ENCODE measurements at places on chromosomes 13 and 19.

DNA sequence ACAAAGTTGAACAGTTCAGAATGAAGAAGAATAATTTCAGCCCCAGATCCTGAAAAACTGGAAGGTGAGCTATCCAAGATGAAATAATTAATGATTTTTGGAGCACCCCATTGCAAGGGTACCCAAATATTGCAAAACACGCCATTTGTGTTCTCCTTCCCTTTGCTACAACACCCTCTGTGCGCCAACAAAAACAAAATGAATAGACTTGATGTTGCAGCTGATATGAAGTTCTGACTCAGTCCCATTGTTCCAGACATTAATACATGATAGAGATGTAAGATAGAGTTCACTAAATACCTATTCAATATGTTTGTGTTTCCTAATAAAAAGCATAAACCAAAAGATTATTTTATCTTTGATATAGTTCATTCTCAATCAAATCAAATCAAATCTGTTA lies 287.5 kb upstream of the SOX21 start:
- DNase-seq = no peak

DNA sequence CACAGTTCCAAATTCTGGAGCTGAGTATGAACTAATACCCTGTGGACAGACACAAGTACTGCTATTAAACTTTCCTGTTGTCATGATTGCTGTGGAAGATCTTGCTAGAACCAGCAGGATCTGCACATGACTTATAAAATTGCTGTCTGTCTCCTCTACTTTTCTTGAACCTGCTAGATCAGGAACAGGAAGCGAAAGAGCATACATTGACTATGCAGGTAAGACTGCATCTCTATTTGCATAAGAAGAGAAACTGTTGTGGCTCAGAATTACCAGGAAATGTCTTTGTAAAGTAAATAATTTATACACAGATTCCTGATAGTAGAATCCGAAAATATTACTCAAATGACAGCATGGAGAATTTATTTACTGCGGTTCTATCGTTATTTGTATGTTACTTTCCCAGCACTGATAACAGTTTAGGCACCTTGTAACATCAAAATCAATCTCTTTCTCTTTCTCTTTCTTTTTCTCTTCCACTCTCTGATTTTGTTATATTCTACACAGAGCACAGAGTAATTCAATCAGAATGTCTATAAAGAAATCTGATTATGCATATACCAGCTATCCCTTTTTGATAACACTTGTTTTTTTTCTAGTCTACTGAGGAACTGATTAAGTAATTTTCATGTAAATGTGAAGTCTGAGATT lies 226.5 kb downstream of the MYO16 start:
- no peak for DNase-seq

DNA sequence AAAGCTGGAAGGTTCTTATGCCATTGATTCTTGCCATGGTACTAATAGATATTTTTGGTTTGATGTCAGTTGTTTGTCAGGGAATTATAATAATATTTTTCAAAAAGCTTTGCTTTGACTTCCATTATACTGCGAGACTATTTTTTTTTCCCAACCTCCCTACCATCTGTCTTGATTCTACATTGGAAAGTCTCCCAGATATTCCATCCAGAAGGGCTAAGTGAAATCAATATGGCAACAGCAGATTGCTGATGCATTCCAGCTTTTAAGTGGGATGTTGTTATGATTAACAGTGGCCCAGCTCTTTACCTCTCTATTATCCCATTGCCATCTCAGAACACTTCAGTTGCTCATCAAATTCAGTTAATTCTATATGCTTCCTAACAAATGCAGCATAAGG lies 247.4 kb downstream of the OXGR1 start:
- DNase-seq = no peak

DNA sequence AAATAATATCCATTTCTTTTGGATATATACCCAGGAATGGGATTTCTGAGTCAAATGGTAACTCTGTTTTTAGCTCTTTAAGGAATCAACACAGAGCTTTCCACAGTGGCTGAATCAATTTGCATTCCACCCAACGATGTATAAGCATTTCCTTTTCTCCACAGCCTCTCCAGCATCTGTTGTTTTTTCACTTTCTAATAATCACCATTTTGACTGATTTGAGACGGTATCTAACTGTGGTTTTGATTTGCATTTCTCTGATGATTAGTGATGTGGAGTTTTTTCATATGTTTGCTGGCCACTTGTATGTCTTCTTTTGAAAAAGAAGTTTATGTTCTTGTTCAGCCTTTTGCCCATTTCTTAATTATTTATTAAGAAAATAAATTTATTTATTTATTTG lies 352.2 kb upstream of the OBI1 start:
- no peak for DNase-seq

GRCh38 chr13:92901739-92902138 lies 324.9 kb upstream of the GPC6 start:
- DNase-seq = no peak

- no peak for DNase-seq
Measured at GRCh38 chr19:55423225-55424005, 15.8 kb upstream of the UBE2S start.

DNA sequence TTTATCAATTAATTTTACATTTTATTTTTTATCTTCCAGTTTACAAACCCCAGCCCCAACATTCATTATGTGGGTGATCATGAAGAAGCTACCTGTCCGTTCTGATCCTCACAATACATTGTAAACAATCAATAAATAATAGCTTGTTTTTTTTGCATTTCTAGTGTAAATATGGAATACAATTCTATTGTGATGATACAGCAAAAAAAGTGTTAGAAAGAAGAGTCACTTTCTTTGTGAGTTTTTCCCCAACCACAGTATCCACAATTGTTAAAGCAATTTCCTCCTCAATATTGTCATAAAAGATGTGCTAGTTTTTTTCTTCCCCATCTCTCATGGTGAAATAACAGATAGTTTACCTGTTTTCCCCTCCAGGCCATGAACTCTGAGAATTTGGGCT lies 30.3 kb upstream of the ZNF835 start:
- no peak for DNase-seq

- no peak for DNase-seq
Measured at GRCh38 chr13:110869805-110870706, 44.8 kb downstream of the ANKRD10 start.

DNA sequence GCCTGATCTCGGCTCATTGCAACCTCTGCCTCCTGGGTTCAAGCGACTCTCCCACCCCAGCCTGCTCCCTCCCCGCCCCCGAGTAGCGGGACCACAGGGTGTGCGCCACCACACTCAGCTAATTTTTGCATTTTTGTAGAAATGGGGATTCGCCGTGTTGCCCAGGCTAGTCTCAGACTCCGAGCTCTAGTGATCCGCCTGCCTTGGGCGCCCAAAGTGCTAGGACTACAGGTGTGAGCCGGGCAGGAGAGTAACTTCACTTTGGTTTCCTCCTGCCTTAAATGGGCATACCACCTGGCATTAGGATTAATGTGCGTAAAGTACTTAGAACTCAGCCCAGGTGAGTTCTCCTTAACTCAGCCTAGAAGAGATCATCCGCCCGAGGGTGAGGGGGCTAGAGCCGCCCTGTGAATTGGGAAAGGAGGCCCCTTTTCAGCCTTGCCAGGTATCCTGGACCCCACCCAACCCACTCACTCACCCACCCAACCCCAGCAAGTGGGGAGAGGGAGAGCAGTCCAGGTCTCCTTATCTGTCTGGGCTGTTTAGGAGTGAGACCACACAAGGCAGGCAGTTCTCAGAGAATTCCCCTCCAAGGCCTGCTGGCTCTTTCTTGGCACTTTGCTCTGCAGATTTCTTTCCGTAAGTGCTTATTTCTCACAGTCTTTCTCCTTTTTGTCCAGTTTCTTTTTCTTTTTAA lies 1.2 kb upstream of the ZFP36 start:
- DNase-seq = no peak

DNA sequence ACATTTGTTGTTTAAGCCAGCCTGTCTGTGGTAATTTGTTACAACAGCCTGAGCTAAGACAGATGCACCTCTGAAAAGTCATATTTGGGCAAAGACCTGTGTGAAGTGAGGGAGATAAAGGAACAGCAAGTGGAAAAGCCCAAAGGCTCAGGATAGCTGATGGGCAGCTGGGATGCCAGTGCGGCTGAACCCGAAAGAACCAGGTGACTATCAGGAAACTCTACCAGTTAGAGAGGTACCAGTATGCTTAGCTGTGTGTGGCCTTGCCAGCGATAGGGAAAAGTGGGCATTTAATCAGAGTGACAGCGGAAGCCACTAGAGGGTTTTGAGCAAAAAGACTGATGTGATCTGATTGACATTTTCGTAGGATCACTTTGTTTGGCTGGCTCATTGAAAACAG lies 764.8 kb upstream of the GPC6 start:
- DNase-seq = no peak

GRCh38 chr13:76421011-76421410 lies 465.2 kb downstream of the KCTD12 start:
- no peak for DNase-seq

DNA sequence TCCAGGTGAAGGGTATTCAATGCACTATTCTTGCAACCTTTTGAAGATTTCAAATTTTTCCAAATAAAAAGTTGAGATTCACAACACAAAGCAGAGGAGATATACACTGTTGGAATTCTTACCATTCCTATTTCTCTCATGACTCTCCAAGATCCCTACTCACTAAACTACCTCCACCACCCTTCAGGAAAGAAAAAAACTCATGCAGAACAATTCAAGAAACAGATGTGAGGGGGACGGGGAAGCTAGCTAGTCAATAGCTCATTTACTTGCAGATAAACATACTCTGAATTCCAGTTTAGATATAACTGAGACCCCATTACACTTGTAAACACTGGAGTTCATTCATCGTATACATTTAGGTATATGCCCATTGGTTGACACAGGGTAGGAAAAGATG lies 90.0 kb upstream of the SERP2 start:
- no peak for DNase-seq

GRCh38 chr19:19661675-19662251 lies 1.7 kb downstream of the ATP13A1 start:
- DNase-seq = peak; percentile 52

GRCh38 chr19:29952646-29953045 lies 10.6 kb downstream of the URI1 start:
- no peak for DNase-seq

DNA sequence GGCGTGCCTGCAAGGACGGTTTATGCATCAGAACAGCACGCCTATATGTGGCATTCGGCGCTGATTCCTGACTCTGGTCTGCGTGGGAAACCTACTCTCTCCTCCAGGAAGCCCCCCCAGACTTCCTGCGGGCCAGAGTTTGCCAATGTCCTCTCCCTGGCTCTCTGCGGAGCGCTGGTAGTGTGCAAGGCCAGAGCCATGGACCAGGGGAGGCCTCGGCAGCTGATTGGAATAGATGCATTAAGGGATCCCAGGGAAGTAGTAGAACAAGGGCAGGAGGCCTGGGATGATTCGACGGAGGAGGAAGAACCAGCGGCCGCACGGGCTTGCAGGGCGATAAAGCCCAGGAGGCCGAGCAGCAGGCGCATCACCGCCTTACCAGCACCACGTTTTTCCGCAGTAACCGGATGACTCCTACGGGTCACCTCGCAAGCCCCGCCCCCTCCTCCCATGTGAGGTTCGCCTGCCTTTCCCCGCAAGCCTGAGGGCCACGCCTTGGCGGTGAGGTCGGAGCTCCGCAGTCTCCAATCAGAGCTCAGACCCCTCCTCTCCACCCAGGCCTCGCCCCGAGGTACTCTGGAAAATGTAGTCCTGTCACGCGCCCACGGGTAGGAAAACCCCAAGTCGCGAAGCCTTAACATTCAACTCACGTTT lies 5.0 kb downstream of the CLEC11A start:
- peak; percentile 77 for DNase-seq

GRCh38 chr13:110816500-110816899 lies 98.4 kb downstream of the ANKRD10 start:
- DNase-seq = no peak

GRCh38 chr19:17406887-17407196 lies 1.4 kb upstream of the BST2 start:
- DNase-seq = no peak

DNA sequence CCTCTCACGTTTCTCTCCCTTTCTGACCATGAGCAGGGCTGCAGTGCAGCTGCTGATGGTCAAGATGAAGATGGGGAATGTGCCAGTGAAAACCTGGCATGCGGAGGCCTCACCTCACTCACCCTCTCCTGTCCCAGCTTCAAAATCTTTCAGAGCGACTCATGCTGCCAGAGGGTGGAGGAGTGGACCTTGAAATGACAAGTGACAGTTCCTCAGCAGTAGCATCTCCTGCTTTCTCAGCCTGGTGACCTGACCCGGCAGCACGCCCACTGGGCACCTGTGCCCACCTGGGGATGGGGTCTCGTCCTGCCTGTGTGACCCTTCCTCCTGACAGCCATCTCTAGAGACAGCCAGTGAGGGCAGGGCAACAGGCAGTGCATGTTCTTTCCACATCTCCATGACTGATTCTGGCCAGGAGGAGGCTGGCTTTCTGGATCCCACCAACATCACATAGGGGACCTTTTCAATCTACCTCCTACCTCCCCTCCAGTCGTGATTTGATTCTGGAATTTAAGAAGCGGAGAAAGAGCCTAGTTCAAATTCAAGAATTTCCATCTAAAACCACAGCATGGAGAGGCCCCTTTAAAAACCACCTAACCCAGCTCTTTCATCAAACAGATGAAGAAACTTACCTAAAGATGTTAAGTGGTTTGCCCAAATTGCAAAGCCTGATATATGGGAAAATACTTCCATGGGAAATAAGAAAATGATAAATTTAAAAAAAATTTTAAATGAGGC lies 45.8 kb downstream of the RFX2 start:
- DNase-seq = no peak

DNA sequence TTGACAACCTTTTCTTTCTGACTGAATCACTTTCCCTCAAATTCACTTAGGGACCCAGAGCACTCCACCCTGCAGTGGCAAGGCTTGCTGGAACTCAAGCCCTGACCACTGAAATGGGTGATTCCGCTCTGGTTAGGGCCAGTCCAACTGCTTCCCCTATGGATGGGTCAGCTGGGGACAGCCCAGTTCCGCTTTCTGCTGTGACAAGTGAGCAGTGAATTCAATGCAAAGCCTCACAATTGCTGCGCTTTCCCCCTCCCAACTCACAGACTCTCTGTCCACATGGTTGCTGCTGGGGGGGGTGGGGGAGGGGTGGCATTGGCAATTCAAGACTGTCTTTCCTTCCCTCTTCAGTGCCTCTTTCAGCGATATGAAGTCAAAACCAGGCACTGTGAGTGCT lies 18.7 kb downstream of the CD70 start:
- no peak for DNase-seq

- DNase-seq = no peak
Measured at GRCh38 chr13:99796175-99796819, 175.3 kb downstream of the ZIC5 start.

DNA sequence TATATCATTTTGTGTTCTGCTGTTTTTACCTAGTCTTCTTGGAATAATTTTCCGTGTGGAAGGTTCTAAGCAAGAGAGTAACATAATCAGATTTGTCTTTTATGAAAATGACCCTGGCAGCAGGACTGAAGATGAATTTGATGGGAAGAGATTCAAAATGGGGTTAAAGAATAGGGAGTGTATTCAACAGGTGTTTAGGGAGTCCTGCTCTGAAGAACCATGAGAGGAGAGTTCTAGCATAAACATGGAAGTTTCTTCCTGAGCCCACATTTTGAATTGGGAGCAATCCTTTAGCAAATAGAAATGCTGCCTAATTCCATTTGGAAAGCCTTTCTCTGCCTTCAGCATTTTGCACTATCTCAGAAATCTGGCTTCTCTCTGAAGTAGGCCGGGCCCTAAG lies 127.0 kb downstream of the CDK8 start:
- no peak for DNase-seq

GRCh38 chr19:39524495-39524894 lies 8.2 kb downstream of the EID2B start:
- no peak for DNase-seq

Data from stimulated activated CD8-positive, alpha-beta memory T cell treated with anti-CD3 and anti-CD28 coated beads, Interleukin-7, amount 100 ng/mL, for 48 hours (primary cell).